Non-pigmented ciliary epithelial cell (primary cell): ENCODE measurements at places on chromosomes 4 and X.

DNA sequence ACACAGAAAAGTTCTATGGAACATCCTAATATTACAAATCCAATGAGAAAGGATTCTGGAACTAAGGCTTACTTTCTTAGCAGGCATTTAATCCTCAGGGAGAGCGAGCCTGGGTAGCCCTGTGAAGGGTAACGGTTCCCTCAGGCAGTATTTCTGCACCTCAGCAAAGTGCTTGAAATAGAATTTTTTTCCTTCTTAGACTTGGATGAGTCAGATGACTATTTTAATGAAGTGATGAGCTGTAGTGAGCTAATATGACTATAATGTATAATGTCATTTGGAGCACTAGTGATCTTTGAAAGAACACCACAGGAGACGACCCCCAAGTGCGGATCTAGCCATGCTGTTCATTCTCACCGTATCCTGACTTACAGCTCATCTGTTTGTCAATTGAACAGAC lies 493.0 kb upstream of the FAM241A start:
- DNase-seq, result no peak

GRCh38 chr4:93764639-93765246 lies 63.8 kb upstream of the ATOH1 start:
- DNase-seq, result peak; percentile 6

- DNase-seq, result no peak
Measured at GRCh38 chr4:170398218-170398617, 308.5 kb upstream of the AADAT start.

GRCh38 chr4:59956366-59956765 lies 1243.8 kb upstream of the ADGRL3 start:
- DNase-seq, result no peak

DNA sequence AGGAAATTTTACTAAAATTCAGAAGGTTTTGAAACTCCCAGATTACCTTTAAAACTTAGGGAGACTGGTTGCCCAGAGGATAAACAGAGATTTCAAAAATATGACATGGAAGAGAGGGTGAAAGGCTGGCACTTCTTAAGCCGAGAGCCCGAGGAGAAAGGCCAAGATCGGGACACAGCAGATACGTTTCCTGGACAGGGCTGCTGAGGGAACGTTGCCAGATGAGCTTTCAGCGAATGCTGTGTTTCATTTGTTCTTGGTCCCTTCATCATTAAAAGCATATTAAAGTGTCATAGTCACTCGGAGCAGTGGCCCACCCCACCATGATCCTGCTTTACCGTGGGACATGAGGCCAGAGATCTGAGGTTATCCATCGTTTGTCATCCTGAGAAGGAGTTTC lies 37.9 kb upstream of the STOX2 start:
- no peak for DNase-seq

GRCh38 chr4:188876881-188877280 lies 737.6 kb downstream of the TRIML1 start:
- DNase-seq, result no peak

GRCh38 chr4:11328401-11328800 lies 100.3 kb downstream of the HS3ST1 start:
- DNase-seq, result no peak

DNA sequence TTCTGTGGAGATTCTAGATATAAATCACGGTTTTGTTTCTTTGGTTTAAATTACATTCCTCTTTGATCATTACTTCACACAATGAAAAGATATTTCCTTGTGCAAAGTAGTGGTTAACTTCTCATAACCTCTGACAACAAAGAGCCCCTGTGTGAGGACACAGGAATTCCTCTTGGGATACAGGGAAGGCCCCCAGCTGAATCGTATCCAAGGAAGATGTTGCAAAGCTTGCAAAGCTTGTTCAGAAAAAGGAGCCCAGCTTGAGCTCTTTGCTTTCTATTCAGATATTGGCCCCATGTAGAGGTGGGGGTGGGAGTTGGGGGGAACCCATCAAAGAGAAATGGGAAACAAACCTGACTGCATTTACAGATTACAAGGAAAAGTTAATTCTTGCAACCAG lies 145.7 kb downstream of the RELL1 start:
- DNase-seq, result no peak

DNA sequence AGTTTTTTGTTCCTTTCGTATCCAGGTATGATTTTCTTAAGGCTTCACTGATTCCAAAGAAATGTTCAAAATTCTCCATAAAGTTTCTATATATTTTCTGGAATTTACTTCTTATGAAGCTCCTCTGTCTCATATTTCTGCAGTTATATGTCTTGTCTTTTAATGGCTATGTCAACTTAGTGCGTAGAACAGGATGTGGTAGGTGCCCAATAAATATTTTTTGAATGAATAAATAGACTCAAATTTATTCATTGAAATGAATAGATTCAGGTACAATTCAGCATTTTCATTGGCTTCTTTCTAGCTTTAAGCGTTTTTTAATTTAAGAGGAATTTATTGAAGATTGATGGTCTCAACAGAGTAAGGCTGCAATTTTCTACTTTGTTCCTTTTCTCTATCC lies 231.9 kb upstream of the BOD1L1 start:
- no peak for DNase-seq

DNA sequence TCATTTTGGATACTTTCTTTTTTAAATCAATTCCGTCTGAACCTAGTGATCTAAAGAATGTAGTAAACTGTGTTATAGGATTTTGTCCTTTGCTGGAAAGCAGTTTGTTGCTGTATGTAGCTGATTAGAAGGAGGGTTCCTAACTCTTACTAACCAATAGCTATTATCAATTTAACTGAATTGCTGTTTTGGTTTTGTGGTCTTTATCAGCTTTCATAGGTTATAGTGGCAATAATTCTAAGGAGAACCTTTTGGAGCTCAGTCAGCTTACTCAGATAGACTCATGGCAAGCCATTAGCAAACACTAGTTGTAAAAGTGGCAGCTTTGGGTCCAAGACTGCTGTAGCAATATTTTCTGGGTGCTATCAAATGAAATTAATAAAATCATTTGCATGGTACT lies 29.6 kb downstream of the SH3BGRL start:
- no peak for DNase-seq

DNA sequence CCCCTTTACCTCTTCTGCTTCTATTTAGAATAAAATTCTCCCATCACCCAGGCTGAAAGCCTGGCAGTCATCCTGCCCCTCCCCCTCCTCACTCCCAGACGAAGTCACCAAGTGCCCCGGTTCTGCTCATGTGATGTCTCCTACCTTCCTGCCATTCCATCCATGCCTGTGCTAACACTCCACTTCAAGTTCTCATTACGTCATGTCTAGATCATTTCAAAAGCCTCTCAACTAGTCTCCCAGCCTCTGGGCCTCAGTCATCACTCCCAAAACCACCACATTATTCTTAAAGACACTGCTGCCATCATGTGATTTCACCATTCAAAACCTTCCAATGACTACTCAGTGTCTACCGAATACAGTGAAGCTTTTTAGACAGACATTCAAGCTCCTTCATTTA lies 17.2 kb upstream of the HOPX start:
- DNase-seq, result no peak

DNA sequence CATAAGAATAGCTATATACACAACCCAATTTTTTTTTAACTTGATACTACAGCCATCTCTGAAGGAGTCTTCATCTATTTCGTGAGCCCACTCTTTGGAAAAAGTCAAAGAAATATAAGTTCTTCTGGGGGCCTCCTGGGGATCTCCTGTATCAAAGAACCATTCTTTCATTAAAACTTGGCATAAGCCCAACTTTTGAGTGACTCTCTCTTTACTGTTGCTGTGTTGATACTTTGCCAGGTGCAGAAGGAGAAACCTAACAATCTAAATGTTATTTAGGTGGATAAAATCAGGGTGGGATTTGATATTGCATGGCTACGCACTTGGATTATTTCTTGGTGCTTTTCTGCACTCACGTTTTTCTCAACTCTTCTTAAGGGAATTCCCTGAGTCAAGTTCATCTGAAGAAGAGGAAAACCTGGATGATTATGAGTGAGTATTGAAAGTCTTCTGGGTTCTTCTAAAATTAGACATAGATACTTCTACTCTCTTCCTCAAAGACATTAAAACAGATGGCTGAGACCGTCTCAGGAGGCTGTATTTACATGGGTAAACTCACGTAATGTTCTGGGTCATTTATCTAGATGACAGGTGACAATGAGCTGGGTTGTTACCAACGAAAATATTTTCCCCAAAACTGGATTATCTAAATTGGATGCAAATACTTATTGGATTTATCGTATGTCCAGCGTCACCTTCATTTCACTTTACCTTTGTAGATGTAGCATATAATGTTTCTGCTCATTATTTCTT lies 25.2 kb downstream of the BMX start:
- DNase-seq, result no peak

GRCh38 chr4:38161208-38162113 lies 201.3 kb downstream of the PTTG2 start:
- no peak for DNase-seq

DNA sequence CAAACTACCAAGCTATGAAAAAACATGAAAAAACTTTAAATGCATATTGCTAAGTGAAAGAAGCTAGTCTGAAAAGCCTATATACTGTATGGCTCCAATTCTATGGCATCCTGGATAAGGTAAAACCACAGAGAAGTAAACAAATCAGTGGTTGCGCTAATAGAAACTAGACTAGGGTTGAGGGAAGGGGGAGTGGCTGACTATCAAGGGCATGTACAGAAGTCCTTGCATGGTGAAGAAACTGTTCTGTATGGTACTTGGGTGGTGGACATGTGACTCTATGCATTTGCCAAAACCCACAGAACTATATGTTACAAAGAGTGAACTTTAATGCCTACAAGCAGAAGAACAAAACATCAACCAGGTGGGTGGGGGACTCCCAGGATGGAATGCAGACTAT lies 96.8 kb downstream of the MTMR1 start:
- no peak for DNase-seq

DNA sequence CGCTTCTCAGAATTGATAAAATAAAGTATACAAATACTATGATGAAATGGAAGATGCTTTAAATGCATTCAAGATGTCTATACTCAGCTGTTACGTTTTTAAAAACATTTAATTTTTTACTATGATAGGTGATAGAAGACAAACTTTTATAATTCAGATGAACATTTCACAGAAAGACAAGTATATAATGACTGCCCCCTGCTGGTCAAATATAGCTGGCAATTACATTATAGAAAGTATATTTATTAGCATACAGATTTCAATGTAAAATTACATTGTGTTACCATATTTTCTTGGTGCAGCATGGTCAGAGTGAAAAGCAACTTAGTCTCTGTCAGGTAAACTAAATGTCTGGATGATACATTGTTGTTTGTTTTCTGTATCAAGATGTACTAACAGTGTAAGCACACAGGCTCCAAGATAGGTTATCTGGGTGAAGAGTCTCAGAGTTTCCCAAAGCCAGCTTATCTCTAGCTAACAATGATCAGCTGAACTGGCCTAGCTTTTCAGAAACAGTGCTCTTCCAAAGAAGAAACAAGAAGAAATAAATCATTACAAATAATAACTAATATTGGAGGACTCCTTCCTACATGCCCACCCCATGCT lies 54.1 kb downstream of the SRPX start:
- DNase-seq, result no peak

DNA sequence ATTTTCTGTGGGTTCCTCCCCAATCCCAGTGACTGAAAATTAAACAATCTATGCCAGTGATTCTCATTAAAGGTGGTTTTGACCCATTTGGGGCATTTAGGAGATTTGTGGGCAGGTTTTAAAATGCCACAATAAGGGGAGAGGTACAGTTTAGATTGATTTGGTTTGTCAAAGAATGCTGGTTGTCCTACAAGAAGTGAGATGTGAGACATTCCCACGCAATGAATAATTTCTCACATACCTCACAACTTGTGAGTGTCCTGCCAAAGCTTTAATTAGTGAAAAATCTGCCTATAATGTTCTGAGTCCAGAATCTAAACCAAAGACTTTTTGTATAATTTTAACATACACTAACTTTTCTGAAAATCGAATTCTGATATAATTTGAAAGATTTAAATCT lies 199.4 kb downstream of the MAPK10 start:
- DNase-seq, result no peak

DNA sequence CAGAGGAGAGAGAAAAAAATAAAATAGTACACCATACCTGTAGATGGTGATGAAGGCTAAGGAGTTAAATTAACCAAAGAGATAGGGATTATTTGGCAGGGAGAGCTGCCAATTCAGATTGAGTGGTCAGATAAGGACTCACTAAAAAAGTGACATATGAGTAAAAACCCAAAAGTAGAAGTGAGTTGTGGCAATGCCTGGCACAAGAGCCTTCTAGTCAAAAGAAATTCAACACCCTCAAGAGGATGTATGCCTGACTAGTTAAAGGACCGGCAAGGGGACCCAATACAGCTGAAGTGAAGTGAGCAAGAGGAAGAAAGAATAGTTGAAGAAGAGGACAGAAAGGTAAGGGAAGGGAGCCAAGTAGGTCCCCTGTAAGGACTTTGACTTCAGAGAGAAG lies 34.9 kb downstream of the ELF2 start:
- no peak for DNase-seq

DNA sequence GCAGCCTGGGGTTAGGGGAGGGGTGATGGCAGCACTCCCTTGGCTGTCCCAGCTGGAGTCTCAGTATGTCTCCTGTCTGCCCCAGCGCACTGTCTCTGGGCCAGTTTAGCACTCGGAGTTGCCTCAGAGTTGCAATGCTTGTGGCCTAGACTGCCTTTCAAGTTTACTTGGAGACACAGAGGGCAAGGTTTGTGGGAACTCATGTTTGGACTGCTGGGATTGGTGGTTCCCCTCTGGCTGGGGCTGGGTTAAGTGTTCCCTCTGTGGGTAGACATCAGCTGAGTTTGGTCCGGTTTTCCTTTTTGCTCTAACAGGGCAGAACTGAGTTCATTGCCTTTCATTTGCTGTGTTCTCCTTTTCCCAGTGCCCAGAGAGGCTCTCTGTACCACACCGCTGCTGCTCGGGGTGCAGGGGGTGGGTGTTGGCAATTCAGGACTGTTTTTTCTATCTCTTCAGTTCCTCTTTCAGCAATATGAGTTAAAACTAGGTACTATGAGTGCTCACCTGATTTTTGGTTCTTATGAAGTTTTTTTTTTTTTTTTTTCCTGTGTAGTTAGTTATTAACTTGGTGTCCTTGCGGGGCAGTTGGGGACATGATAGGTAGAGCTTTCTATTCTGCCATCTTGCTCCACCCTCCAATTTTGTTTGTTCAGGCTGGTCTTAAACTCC lies 17.2 kb downstream of the RAB33B start:
- DNase-seq, result no peak

GRCh38 chr4:174604198-174604597 lies 81.9 kb upstream of the HPGD start:
- peak; percentile 26 for DNase-seq

- no peak for DNase-seq
Measured at GRCh38 chrX:5991393-5991792, 237.3 kb downstream of the NLGN4X start.
